ENCODE measurements at places on chromosomes 3 and 15.

GRCh38 chr15:53658827-53659555 lies 100.5 kb downstream of the WDR72 start:
- DNase-seq = no peak

DNA sequence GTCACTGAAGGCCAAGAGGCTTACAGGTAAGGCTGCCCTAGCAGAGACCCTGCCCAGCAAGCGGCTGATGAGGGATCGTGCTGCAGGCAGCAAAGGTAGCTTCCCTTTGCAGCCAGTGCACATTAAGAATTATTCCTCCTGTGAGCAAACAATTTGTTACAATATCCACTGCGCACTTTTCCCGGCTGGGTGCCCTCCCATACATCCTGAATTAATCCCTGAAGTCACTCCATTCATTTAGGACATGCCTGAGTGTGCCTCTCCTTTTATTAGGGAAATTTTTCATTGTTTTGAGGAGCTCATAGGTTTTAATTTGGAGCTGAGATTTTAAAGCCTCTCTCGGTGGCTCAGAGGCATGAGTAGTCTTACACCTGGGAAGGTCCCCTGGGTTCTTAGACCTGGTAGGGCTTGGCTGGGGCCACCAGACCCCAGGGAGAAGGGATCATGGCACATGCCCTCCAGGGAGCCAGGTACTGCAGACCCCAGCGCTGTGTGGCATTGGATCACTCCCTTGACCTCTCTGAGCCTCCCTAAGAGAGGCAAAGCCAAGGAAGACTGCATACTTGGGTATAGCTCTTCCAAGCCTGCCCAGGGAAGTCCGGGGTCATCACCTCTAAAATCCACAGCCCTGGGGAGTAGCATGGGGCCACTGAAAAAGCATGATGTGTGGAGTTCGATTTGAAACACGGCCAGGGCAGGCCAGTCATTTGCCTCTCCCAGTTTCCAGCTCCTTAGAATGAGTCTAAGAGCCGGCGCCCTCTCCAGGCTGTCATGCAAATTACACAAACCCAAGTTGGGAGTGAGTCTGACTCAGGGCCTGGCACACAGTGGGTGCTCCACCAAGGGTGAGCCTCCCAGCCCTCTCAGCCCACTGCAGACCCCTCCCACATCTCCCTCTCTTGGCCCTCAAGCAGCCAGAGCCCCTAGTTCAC lies 151.9 kb upstream of the LINGO1 start:
- no peak for DNase-seq

GRCh38 chr3:136831461-136831860 lies 12.5 kb downstream of the SLC35G2 start:
- no peak for DNase-seq

- no peak for DNase-seq
These were observed 7.9 kb downstream of the VIPR1 start for GRCh38 chr3:42510325-42510724.

DNA sequence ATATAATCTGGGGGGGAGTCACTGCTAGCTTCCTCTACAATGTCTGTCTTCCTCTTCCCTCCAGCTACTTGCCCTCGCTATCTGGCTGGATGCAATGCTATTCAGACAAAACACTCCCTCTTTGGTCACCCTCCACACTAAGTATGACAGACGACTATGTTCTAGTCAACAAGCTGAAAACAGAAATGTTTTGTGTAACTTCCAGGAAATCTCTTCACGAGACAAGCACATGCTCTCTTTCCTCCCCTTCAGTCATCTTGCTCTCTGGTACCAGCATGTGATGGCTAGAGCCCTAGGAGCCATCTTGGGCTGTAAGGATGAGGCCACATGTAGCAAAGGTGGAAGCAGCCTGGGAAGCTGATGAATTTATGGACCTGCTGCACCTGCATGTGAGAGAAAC lies 151.3 kb downstream of the ARRDC4 start:
- DNase-seq = no peak

- no peak for DNase-seq
These were observed 799 bp upstream of the C2CD4B start for GRCh38 chr15:62165793-62166375.

DNA sequence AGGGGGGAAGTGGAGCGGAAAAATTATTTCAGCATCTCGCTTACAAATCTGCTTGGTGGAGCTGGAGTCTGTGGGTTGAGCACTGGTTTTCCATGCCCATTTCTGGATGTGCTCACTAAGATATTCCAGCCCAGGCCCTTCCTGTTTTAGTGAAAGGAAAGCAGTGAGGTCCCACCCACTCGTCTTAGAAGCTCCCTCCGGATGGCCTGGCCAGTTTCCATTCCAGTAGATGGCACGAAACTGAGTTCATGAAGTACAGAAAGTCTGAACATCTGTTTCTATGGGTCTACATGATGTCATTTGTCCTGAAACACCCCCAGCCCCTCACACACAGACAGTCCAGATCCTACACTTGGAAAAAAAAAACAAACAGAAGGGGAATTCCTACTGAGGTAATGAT lies 31.9 kb upstream of the THSD4 start:
- DNase-seq = no peak

All from SK-N-MC (cell line).